ENCODE measurements at places on chromosomes 7 and 10.

GRCh38 chr7:139976838-139977656 is 85.7 kb downstream of the PARP12 start:
- no peak for DNase-seq

DNA sequence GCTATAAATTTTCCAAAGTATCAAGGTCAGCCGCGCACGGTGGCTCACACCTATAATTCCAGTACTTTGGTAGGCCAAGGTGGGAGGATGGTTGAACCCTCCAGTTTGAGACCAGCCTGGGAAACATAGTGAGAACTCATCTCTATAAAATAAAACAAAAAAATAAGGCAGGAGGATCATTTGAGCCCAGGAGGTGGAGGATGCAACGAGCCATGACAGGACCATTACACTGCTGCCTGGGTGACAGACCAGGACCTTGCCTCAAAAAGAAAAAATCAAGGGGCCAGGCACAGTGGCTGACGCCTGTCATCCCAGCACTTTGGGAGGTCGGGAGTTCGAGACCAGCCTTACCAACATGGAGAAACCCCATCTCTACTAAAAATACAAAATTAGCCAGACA is 60.3 kb downstream of the ABI1 start:
- DNase-seq = no peak

DNA sequence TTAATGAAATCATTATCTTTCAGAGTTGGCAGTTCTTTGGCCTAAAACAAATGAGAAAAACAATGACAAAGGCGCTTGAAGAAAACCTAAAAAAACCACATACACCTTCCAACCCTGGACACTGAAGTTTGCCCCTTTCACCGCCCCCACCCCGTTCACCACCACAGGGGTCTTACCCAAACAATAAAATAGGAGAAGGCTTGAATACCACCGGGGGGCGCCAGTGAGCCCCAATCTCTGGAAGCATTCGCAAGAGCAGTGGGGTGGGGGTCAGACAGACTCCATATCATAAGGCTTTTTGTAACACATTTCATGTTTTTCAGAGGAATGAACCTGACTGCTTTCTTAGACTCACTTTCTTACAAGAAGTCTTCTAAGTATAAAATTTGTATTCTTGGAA is 163.6 kb downstream of the PIP4K2A start:
- DNase-seq = peak; percentile 73

- DNase-seq = no peak
Observed at GRCh38 chr10:114395366-114396022, 8.8 kb downstream of the AFAP1L2 start.

GRCh38 chr10:116115036-116115641 is 157.9 kb downstream of the GFRA1 start:
- DNase-seq = no peak

GRCh38 chr10:49230004-49230403 is 41.8 kb upstream of the TMEM273 start:
- no peak for DNase-seq

- DNase-seq = no peak
Observed at GRCh38 chr7:40327873-40328272, 193.1 kb downstream of the SUGCT start.

DNA sequence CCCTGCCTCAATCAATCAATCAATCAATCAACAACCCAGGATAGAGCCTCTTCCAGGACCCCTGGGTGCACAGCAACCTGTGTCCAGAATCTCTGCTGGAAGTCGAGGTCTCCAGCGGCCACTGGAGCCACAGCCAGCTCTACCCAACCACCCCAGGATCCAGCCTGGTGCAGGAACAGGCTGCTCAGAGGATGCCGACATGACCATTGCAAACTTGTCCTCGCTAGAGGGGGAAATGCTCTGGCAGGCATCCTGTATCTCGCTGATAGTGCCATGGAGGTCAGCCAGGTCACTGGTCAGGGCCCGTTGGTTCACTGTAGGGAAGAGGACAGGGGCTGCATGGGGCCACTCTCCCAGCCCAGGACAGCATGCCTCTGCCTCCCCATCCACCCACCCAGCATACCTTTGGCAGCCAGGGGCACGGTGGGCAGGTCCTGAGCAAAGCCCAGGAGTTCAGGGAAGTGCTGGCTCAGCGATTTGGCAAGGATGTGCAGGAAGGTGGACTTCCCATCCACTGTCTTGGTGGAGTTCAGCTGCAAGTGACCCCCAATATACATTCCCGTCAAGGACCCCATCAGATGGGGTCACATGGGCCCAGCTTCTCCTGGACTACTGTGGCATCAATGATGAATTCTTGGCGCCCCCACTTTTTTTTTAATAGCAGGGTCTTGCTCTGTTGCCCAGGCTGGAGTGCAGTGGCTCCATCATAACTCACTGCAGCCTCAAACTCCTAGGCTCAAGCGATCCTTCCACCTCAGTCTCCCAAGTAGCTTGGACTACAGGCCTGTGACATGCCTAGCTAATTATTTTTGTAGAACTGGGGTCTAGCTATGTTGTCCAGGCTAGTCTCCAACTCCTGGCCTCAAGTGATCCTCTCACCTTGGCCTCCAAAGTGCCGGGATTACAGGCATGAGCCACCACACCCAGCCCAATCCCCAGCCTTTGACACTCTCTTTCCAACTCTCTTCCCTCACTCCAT is 49.4 kb downstream of the GRID2IP start:
- no peak for DNase-seq

DNA sequence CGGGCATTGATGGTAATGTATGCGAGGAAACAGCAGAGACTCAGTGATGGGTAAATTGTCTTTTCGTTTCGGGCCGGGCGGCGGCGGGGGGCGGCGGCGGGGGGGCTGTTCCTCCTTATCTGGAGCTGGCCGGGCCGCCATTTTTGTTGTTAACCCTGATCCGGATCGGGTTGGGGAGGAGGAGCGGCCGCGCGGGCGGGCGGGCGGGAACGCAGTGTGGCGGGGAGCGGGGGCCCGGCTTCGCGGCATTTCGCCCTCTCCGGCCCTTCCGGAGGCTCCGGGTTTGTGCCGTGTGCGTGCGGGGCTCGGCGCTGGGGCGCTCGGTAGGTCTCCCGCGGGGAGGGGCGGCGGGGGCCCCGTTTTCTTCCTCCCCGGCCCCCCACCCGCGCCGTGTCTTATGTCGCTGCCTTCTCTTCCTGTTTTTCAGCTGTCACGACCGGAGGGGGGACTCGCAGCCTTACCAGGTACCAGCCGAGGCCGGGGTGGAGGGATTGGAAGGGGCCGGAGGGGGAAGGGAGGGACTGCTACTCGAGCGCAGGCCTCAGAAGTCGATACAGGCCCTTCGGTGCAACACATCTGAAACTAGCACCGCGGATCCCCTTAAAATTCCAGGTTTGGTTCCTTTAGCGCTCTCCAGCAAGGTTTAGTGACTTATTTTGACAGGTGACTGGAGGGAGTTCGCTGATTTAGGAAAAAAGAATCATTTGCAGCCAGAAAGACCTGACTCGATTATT is 820 bp downstream of the WAC start:
- DNase-seq = peak; percentile 78
